Cortex of kidney (tissue), 1 donor: ENCODE measurements at places on chromosomes 3 and 15.

DNA sequence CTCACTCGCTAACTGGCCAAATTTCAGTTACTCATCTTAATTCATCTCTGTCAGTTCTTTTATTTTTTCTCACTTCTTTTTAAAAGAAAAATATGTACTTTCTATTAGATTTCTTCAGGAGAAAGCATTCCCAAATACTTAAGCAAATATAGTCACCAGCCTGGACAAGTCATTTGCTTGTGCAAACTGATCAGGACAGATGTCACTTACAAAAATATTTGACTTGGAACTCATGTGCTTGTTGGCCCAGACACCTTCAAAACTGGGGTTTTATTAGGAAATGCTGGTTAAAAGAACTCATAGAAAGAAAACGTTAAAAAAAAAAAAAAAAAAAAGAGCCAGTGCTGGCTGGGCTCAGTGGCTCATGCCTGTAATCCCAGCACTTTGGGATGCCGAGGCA lies 31.3 kb upstream of the FOXP1 start:
- no peak for DNase-seq

GRCh38 chr3:195542316-195542697 lies 818 bp downstream of the PPP1R2 start:
- DNase-seq, result no peak

DNA sequence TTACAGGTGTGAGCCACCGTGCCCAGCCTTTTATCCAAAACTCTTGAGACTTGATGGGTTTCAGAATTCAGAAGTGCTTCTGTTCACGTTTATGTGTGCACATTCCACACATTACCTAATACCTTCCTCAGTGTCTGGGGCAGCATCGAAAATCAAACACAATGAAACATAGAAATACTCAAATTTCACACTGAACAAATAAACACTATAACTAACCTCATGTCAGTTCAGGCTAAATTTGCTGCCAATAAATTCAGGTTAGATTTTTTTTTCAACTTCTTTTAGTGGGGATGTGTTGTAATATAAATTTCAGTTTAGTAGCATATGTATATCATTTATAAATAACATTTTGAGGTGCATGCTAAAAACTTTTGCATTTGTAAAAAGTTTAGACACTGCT lies 2.8 kb downstream of the EIF2AK4 start:
- no peak for DNase-seq

DNA sequence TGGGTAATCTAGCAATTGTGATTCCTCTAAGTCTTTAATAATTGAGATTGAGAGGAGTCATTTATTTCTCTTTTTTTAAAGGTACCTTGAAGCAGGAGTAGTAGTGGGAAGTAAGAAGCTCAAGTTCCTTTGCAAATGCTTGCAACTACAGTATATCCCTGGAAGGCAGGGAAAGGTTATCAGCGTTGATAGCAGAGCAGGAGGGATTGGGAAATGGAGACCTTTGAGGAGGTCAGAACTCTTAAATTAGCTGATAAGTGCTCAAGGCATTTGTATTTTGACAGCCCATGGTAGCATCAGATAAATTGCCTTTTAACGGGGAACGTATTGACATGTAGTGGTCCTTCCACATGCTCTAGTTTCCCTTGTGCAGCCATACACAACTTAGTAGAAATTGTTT lies 47.7 kb downstream of the MEF2A start:
- no peak for DNase-seq

GRCh38 chr3:48215019-48215418 lies 8.3 kb upstream of the CAMP start:
- no peak for DNase-seq

GRCh38 chr15:69299451-69299886 lies 757 bp downstream of the PAQR5 start:
- DNase-seq, result no peak

- no peak for DNase-seq
Observed at GRCh38 chr3:2097641-2098191, 950 bp upstream of the CNTN4 start.

- DNase-seq, result no peak
Observed at GRCh38 chr3:12138044-12138443, 20.7 kb downstream of the TIMP4 start.

GRCh38 chr15:53872410-53872809 lies 105.8 kb upstream of the UNC13C start:
- DNase-seq, result no peak

DNA sequence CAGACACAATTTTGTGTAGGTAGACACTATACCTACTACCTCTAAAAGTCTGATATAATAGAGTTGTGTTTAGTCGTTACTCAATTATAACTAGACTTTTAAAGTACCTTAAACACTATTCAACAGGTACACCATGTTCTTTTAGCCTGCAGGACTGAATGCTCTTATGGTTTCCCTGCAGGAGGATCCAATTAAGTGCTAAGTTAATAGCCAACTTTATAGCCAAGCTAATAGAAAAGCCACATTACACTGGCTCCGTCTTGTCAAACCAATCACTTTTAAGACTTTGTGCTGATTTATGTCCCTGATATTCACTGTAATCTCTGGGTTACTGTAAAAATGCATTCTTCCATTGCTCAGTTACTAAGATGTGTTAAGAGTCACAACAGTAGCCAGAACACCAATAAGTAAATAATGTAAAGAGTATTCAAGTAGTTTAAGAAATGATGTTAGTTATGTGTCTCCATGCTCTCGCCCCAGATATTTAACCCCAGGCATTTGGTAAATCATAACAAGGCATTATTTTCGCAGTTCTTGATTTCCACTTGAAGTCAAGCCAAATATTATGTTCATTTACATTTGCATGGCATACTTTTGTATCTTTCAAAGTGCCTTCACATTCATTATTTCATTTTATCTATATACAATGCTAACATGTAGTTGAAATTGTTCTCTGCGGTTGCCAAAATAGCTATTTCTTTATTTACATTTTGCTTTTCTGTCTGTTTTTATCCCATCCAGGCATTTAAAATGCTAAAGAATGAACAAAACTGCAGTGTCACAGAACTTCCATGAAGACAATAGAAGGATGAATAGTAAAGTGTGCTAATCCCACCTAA lies 42.7 kb upstream of the AP4E1 start:
- no peak for DNase-seq
